HepG2 (cell line): ENCODE measurements at places on chromosomes 5 and 9.

DNA sequence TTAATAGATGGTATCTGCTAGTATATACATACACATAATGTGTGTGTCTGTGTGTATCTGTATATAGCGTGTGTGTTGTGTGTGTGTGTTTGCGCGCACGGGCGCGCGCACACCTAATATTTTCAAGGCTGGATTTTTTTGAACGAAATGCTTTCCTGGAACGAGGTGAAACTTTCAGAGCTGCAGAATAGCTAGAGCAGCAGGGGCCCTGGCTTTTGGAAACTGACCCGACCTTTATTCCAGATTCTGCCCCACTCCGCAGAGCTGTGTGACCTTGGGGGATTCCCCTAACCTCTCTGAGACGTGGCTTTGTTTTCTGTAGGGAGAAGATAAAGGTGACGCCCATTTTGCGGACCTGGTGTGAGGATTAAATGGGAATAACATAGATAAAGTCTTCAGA lies 757 bp downstream of the FXN start:
- DNase-seq: peak; percentile 47

GRCh38 chr5:96259151-96259772 lies 173.8 kb downstream of the PCSK1 start:
- peak; percentile 11 for DNase-seq

DNA sequence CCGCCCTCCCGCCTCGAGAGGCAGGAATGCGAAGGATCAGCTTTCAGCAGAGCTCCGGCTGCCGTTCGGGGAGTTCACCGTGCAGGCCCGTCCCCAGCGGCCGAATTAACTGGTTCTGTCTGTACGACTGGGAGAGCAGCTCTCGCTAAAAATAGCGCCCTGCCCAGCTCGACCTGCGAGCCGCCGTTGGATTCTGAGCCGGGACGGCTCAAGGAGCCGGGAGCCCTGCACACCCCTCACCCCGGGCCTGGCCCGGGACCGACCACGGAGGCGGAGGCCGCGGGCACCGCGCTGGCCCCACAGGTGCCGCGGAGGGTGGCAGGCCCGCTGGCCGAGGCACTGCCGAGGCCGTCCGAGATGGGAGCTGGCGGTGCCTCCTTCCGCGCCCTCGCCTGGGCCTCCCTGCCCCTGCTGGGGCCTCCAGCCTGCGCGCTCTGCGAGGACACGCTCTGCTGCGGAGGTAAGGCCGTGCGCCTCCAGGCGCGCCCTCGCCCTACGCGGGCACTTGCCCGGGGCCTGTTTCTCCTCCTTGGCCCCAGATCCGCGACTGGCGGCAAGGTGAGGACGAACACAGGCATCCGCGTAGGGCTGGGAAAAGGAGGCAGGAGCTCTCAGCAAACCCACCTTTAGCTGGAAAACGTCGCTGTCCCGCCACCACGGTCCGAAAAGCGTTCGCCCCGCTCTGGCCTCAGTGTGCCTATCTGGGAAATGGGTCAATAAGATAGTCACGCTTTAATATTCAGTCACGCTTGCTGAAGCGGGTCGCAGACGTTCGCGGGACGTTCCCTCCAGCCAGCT lies 53.1 kb upstream of the DAB2IP start:
- no peak for DNase-seq

GRCh38 chr5:58683567-58683966 lies 100.7 kb downstream of the RAB3C start:
- no peak for DNase-seq

GRCh38 chr5:170630226-170630625 lies 126.4 kb downstream of the KCNIP1 start:
- DNase-seq: no peak

GRCh38 chr5:156446526-156446925 lies 119.6 kb downstream of the SGCD start:
- no peak for DNase-seq

DNA sequence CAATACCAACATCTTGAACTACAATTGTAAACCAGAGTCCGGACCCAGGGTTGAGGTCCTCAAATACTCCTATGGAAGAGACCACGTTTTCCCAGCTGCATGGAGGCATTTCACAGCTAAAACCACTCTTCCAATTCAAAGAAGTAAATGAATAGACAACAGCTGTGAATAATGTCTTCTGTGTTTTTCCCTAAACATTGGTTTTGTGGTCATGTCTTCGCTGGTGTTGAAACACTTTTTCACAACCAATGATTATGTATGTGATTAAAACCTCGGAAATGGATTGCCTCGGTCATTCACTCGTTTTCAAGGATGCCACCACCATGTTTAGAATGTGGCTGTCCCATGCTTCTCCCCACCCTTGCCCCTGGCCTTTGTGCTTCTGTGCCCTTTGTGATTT lies 9.4 kb upstream of the TENT4A start:
- DNase-seq: no peak

DNA sequence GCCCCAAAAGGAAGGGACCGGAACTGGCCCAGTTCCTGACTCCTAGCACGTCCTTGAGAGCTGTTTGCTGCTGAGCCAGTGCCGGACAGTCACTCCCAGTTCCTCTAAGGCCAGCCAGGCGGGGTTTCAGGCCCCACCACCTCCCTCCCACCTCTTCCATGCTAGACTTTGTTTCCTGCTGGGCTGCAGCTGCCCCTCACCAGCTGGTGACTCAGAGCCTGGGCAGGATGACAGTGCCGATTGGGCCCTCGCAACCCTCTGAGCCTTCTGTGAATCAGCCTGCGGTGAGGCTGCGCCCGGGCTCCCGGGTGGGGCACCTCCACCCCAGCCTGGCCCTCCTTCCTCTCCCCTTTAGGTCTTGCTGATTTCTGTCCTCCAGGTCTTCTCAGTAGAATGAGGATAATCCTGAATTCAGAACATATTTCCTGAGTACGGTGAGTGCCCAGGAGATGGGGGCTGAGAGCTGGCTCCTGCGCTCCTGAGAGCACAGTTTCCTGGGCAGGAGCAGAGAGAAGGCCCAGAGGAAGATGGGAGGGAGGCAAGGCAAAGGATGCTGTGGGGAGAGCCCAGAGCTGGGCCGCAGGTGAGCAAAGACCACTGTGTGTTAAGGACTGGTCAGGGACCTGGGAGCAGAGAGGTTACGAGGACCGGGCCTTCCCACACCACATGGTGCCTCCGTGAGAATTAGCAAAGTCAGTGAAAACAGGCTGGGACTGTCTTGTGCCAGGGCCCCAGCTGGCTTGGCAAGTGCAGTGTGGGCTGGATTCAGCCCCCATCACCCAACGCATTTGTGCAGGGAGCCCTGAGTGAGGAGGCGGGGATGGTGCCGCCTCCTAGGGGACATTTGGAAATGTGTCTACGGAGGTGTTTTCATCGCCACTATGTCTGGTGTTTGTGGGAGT lies 32.9 kb upstream of the STXBP1 start:
- DNase-seq: peak; percentile 86

GRCh38 chr5:124980163-124980941 lies 233.9 kb upstream of the ZNF608 start:
- DNase-seq: no peak

- DNase-seq: no peak
Measured at GRCh38 chr9:114888607-114889006, 41.8 kb downstream of the TNFSF8 start.

DNA sequence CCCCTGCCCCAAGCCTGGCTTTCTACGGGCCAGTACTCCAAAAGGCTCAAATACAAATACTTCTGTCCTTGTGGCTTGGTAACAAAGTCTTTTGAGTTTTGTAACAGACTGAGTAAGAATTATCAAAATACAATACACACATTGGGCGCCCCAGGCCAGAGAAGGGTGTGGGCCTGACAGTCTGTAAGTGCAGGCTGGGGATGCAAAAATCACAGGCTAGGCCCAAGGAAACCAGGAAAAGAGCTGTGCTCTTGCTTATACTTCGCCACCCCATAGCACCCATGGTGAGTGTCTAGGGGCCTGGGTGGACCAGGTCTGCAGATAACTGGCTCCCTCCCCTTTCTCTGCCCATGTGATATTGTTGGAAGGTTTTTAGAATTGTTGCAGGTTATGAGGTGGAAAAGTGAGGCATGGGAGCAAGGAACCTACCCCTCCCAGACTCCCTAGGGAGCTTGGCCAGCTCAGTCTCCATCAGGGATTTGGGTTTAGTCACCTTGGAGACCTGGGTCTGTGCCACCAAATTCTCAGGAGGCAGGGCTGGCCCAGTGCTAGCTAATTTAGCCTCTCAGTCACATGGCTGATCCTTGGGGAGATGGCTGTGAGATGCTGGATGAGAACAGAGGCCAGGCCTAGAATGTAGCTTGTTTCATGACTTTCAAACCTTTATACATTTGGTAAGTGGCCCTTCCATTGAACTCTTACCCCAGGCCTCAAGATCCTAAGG lies 72.9 kb downstream of the TARS1 start:
- no peak for DNase-seq

- peak; percentile 84 for DNase-seq
Measured at GRCh38 chr5:1564182-1564748, 40.5 kb upstream of the LPCAT1 start.

- no peak for DNase-seq
Measured at GRCh38 chr5:168852329-168852728, 273.2 kb upstream of the PANK3 start.

GRCh38 chr9:116278326-116278725 lies 124.7 kb downstream of the PAPPA start:
- DNase-seq: no peak

- peak; percentile 27 for DNase-seq
Measured at GRCh38 chr5:170633235-170634081, 129.6 kb downstream of the KCNIP1 start.

GRCh38 chr5:129962506-129962905 lies 58.2 kb downstream of the CHSY3 start:
- DNase-seq: no peak

- no peak for DNase-seq
Measured at GRCh38 chr5:87900419-87900818, 368.2 kb downstream of the TMEM161B start.

- DNase-seq: no peak
Measured at GRCh38 chr9:78934880-78935279, 636.9 kb upstream of the TLE4 start.

GRCh38 chr5:138245717-138246116 lies 28.7 kb downstream of the GFRA3 start:
- peak; percentile 65 for DNase-seq

- no peak for DNase-seq
Measured at GRCh38 chr5:180830253-180831138, 27.9 kb upstream of the MGAT1 start.

GRCh38 chr9:96067600-96067999 lies 192.1 kb downstream of the ERCC6L2 start:
- DNase-seq: no peak

GRCh38 chr9:83569326-83569725 lies 31.1 kb upstream of the FRMD3 start:
- no peak for DNase-seq

DNA sequence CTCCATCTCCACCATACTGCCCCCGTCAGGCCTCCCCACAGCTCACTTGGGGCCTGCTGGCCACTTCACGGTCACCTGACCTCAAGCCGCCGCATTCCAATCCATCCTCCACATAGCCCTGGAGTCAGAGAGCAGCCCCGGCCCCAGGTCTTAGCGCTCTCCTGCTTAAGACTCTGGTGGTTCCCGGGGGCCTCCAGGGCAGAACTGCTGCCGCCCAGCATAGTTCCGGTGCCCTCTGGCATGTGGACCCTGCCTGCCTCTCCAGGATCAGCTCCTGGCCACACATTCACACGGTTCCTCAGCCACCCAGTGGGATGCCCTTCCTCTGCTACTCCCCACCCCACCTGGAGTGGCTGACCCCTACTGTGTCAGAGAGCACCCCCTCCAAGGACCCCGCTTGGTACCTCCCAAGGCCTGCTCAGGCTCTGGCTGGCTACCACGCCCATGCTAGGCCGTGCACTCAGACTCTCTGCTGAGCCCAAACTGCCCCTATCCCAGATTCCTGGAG lies 8.7 kb downstream of the PHYKPL start:
- DNase-seq: no peak

DNA sequence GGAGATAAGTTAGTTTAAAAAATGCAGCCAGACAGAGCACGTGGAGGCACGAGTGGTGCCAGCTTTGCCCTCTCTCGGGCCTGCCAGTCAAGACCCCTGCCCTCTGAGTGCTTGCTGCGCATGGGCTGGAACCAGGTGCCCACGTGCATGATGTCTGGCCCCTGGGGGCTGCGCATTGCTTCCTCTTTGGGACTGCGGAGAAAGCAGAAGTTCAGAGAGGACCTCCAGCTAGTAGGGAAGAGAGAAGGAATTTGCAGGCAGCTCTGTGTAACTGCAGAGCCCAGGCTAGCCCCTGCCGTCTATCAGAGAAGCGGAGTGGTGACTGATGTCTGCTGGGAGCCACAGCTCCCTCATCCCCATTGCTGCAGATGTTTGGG lies 9.7 kb upstream of the RNU6ATAC start:
- DNase-seq: no peak

- no peak for DNase-seq
Measured at GRCh38 chr9:2022560-2022959, 7.4 kb downstream of the SMARCA2 start.

DNA sequence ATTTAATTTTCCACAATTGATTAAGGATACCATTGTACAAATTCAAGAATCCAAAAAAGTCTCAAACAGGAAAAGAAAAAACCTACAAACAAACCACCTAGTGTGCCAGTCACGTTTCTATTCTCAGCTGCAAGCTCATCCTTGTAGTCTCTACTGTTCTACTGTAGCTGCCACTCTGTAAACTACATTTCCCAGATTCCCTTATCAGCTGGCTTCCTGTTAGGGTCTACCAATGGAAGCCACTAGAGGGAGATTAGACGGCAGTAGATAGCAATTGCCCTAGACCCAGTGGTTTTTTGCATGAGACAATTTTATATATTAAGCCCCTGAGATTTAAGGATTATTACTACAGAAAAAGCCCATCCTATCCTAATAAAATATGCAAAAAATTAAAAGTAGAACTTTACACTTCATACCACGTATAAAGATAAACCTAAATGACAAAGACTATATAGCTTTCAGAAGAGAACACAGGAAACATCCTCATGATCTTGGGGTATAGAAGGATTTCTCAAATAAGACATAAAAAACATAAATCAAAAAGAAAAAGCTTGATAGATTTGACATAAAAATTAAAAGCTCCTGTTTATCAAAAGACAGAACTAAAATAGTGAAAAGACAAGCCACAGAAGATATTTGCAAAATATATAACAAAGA lies 37.4 kb downstream of the P4HA2 start:
- peak; percentile 76 for DNase-seq

GRCh38 chr5:111655169-111655924 lies 101.6 kb downstream of the NREP start:
- peak; percentile 1 for DNase-seq
